Stimulated activated CD4-positive, alpha-beta T cell treated with anti-CD3 and anti-CD28 coated beads, TNF-alpha, amount 100 ng/mL, for 48 hours (primary cell): ENCODE measurements at places on chromosomes 6 and 20.

DNA sequence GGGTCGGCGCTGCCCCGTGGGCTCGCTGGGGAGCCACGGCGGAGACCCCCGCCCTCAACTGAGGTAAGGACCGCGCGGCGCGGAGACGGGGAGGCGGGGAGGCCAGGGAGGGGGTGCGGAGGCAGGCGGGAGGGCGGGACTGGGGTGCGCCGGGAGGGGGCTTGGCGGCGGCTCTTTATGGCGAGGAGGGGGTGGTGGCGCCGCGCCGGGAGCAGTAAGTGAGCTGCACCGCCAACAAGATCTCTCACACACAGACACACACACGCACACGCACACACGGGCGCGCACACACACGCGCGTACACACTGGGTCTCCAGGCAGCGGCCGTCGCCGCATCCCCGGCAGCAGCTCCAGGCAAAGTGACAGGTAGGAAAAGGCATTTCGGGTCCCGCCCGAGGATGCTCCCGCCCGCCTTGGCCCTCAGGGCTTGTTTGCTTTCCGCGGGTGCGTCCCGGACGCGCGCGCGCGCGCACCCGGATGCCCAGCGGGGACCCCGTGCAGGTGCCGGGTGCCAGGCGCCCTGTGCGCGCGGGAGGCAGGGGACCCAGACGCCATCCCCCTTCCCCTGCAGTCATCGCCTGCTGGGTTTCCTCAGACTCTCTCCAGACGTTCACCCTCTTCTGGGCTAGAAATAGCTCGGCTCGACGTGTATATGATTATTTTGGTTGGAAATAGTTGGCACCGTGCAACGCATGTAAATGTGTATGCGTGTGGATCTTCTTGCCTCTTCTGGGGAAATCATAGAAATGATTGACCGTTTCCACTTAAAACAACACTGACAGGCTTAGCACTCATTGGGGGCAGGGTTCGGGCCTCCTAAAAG, at the start of gene PLCB4:
Gene PLCB4 (plus strand): TSS at position 247 of the 823 bp plus-strand sequence. CDS start 238,728 bp downstream, outside the sequence.
- no peak for DNase-seq

GRCh38 chr6:35512006-35512405, 690 bp downstream of the TULP1 start:
- no peak for DNase-seq

DNA sequence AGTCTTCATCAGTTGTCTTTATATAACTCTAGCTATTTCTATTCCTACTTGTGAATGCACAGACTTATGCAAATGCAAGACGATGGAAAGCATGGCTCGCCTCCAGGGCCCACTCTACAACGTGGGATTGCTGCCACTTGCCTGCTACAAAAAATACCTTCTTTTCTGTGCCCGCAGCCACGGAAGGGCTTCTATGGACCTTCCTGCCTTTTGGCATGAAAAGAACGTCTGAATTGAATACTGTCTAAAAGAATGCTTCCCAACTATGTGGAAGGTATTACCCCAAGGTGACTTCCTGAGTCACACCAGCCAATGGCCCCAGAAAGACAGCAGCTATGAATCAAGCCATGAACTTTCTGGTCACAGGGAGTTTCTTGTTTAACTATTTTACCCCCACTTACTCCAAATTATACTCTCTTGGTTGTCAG, 261.2 kb downstream of the HIVEP2 start:
- DNase-seq = no peak

GRCh38 chr6:111713236-111713635, 107.6 kb upstream of the TRAF3IP2 start:
- DNase-seq = no peak

- DNase-seq = no peak
Measured at GRCh38 chr20:48126227-48126740, 341.0 kb upstream of the SULF2 start.

GRCh38 chr6:147132889-147133288, 71.3 kb upstream of the STXBP5 start:
- no peak for DNase-seq

DNA sequence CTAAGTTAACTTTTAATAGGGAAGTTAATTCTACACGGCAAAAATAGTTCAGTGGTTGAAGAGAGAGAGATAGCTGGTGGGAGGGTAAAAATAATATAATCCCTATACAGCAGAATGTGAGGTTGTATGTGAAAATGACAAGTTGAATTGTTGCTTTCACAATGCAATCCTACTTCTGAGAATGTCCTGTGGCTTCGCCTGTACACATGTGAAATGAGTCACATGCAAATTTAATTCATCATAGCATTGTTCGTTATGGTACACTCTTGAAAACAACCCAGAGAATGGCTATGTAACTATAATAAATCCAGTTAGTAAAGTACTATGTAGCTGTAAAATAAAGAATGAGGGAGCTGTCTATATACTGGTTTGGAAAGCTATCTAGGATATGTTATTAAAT, 46.0 kb upstream of the HINT3 start:
- DNase-seq = no peak

GRCh38 chr20:63319164-63320040, 26.4 kb downstream of the COL20A1 start:
- no peak for DNase-seq

DNA sequence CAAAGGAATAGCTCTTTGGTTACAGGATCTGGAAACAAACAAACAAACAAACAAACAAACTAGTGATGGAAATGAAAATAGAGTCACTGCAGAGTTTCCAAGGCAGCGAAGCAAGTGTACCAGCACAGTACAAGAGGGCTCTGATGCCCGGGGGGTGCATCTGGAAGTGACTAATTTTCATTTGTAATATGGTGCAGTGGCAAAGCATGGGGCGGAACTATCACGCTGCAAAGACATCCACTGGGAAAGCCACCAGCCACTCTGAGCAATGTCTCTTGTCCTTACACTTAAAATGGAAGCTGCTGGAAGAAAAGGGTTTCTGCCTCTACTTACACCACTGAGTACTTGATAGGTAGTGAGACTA, 44.4 kb upstream of the NEDD9 start:
- no peak for DNase-seq

DNA sequence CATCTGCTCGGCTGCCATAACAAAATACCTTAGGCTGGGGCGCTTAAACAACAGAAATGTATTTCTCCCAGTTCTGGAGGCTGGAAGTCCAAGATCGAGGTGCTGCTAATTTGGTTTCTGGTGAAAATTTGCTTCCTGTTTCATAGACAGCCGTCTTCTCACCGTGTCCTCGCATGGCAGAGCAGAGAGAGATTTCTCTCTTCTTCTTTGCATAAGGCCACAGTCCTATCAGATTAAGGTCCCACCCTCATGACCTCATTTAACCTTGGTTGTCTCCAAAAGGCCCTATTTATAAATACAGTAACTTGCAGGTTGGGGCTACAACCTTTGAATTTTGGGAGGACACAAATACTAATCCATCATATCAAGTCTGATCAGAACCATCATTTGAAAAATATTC, 544.3 kb downstream of the KIF16B start:
- DNase-seq = no peak

GRCh38 chr6:31736768-31737314, 511 bp upstream of the CLIC1 start:
- no peak for DNase-seq
